ENCODE measurements at places on chromosomes 7 and 10. TPM values are rescaled to one million over a fixed set of nuclear protein-coding genes. Genes with fewer than 3 reads are reported as not detected.

TMEM176A gene
- 0.15 TPM for total RNA-seq

GDF2 gene
- total RNA-seq = not detected

TRIM50 gene
- total RNA-seq = not detected

TMEM196 gene
- not detected for total RNA-seq

WASHC2A gene
- 18.3 TPM for total RNA-seq

TDRD1 gene
- not detected for total RNA-seq

TMEM213 gene
- total RNA-seq = not detected

PRSS37 gene
- total RNA-seq = not detected

AGR2 gene
- total RNA-seq = 161 TPM

CCL26 gene
- total RNA-seq = 14.5 TPM

NANOS1 gene
- total RNA-seq = 2.2 TPM

SMKR1 gene
- 7.1 TPM for total RNA-seq

PTN gene
- total RNA-seq = not detected

CALHM1 gene
- total RNA-seq = not detected

C7orf57 gene
- total RNA-seq = 0.37 TPM

TRPV5 gene
- not detected for total RNA-seq

PANK1 gene
- total RNA-seq = 5.4 TPM

ADRB1 gene
- 0.94 TPM for total RNA-seq

Measured in A549 treated with CpdA at 1 μM for 4 hours (cell line).